ENCODE measurements at places on chromosomes 2 and 18. TPM values are rescaled to one million over a fixed set of nuclear protein-coding genes. Genes with fewer than 3 reads are reported as not detected.

- no peaks in the 10 kb centered on the region for H3K27me3 ChIP-seq
- H3K4me1 ChIP-seq: no peaks in the 10 kb centered on the region
- H3K27ac ChIP-seq: no peak overlapping the region
Observed at GRCh38 chr18:53142005-53142404, 802.0 kb downstream of the DCC start.

- no peaks in the 10 kb centered on the region for H3K36me3 ChIP-seq
- no peak overlapping the region for H3K4me3 ChIP-seq
- H3K27me3 ChIP-seq: no peaks in the 10 kb centered on the region
- no peak overlapping the region for H3K27ac ChIP-seq
- H3K4me1 ChIP-seq: no peaks in the 10 kb centered on the region
- DNase-seq: no peak
Observed at GRCh38 chr2:146587291-146587713, 1257.5 kb upstream of the ACVR2A start.

- H3K4me3 ChIP-seq: peak overlapping the region; percentile 55
- no peak for DNase-seq
- no peaks in the 10 kb centered on the region for H3K27me3 ChIP-seq
- peak overlapping the region; percentile 76 for H3K27ac ChIP-seq
- H3K4me1 ChIP-seq: peaks cover 43% of the 10 kb centered on the region
- H3K36me3 ChIP-seq: no peaks in the 10 kb centered on the region
Observed at GRCh38 chr2:236573066-236573929, 3.7 kb downstream of the ACKR3 start.

DNA sequence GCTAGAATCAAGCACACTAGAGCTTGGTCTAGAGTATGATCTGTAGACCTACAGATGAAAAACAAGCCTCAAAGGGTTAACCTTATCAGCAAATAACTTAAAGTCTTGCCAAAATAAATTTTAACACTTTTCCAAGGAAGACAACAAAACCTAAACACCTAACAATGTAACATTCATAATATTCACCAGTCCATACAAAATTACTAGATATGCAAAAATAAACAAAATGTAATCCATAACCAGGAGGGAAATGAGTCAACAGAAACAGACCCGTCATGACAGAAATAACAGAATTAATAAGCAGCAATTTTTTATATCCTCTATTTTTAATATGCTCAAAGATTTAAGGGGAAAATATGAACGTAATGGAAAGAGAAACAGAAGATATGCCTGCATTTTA, 36.1 kb downstream of the TRAK2 start:
- H3K4me3 ChIP-seq: no peak overlapping the region
- no peak overlapping the region for H3K27ac ChIP-seq
- peaks cover 58% of the 10 kb centered on the region for H3K4me1 ChIP-seq
- H3K27me3 ChIP-seq: no peaks in the 10 kb centered on the region
- no peak for DNase-seq

DNA sequence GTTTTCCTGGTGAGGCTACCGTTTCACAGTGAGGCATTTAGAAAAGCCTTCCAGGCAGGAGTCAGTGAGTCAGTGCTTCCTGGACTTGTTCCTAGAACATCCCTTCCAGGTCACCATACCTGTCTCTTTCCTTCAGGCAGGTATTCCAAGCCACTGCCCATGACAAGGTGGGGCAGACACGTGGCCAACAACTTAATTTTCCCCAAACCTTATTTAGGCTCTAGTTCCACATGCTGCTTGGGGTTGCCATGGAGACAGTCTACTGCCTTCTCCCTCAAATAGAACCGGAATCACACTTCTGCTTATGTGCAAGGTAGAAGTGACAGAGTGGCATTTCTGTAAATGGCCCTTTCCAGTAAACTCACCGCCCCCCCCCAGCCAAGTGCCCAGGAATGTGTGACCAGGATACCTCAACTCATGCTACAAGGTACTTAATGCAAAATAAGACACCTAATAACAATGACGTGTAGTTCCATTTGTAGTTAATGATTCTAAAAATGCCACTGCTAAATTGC, 258.3 kb downstream of the PRKCE start:
- DNase-seq: no peak
- no peaks in the 10 kb centered on the region for H3K27me3 ChIP-seq
- no peaks in the 10 kb centered on the region for H3K36me3 ChIP-seq
- no peak overlapping the region for H3K4me3 ChIP-seq
- H3K4me1 ChIP-seq: peaks cover 19% of the 10 kb centered on the region

- H3K27ac ChIP-seq: no peak overlapping the region
- no peaks in the 10 kb centered on the region for H3K4me1 ChIP-seq
- H3K4me3 ChIP-seq: no peak overlapping the region
- H3K27me3 ChIP-seq: no peaks in the 10 kb centered on the region
Observed at GRCh38 chr18:35328868-35329267, 15.4 kb downstream of the ZNF24 start.

The EVX2 gene
- total RNA-seq: not detected

DNA sequence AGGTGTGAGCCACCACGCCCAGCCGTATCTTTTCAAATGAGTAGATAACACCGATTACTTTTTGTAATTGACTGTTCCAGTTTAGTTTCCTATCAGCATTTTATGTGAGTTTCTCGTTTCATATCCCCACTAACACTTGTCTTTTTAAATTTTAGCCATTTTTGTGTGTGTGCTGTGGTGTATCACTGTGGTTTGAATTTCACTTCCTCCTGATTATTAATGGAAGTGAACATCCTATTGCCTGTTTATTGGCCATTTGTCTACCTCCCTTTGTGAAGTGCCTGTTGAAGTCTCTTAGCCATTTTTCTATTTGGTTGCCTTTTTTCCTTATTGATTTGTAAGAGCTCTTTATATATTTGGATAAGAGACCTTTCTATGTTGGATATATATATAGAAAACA, 91.7 kb upstream of the STON1 start:
- H3K4me1 ChIP-seq: peaks cover 13% of the 10 kb centered on the region
- no peak overlapping the region for H3K27ac ChIP-seq
- no peaks in the 10 kb centered on the region for H3K27me3 ChIP-seq
- H3K36me3 ChIP-seq: no peaks in the 10 kb centered on the region
- no peak for DNase-seq

DNA sequence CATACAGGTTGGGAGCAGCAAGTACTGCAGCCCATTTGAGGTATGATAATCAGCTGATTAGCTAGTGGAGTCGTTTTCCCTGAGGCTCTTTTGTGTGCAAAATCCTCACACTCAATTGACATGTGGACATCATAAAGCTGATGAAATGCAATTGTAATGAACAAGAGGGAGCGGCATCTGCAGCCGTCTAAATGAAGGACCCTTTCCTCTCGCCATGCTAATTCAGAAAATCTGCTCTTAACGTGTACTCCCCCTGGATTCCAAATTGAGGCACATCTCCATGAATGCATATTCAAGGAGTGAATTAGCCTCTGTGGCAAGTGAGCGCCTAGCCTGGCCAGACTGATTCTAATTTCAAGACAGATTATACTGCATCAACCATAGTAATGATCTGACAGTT, 260.9 kb upstream of the ATP5MC3 start:
- H3K27me3 ChIP-seq: no peaks in the 10 kb centered on the region
- H3K27ac ChIP-seq: no peak overlapping the region
- no peak overlapping the region for H3K4me3 ChIP-seq
- DNase-seq: no peak

- no peak overlapping the region for H3K27ac ChIP-seq
- H3K27me3 ChIP-seq: no peaks in the 10 kb centered on the region
- no peaks in the 10 kb centered on the region for H3K4me1 ChIP-seq
- no peak overlapping the region for H3K4me3 ChIP-seq
Observed at GRCh38 chr2:164764474-164764873, 77.1 kb downstream of the COBLL1 start.

- H3K27ac ChIP-seq: no peak overlapping the region
- no peaks in the 10 kb centered on the region for H3K27me3 ChIP-seq
- no peak for DNase-seq
- H3K36me3 ChIP-seq: no peaks in the 10 kb centered on the region
Observed at GRCh38 chr2:23480957-23481797, 96.2 kb downstream of the KLHL29 start.

Data from gastrocnemius medialis (tissue), 4 donors.